ENCODE measurements at places on chromosomes 2 and 18.

GRCh38 chr2:177733-178132 lies 86.1 kb downstream of the SH3YL1 start:
- DNase-seq, result no peak

DNA sequence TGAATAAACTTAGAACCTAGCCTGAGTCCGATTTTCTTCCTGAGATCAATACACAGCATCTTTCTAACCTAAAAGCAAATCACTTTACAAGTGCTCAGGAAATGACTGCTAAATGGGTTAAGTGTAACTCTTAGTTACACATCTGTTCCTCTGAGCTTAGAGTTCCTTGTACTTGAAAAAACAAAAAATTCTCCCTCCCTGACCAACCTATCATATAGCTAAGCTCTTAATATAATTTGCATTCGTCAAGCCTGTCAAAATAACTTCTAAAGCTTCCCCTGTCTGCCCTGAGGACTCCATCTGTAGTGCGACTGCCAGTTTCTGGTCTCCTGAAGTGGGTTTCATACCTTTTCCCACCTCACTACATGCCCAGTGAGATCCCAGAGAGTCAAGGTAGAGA lies 190.4 kb downstream of the NCK2 start:
- no peak for DNase-seq

DNA sequence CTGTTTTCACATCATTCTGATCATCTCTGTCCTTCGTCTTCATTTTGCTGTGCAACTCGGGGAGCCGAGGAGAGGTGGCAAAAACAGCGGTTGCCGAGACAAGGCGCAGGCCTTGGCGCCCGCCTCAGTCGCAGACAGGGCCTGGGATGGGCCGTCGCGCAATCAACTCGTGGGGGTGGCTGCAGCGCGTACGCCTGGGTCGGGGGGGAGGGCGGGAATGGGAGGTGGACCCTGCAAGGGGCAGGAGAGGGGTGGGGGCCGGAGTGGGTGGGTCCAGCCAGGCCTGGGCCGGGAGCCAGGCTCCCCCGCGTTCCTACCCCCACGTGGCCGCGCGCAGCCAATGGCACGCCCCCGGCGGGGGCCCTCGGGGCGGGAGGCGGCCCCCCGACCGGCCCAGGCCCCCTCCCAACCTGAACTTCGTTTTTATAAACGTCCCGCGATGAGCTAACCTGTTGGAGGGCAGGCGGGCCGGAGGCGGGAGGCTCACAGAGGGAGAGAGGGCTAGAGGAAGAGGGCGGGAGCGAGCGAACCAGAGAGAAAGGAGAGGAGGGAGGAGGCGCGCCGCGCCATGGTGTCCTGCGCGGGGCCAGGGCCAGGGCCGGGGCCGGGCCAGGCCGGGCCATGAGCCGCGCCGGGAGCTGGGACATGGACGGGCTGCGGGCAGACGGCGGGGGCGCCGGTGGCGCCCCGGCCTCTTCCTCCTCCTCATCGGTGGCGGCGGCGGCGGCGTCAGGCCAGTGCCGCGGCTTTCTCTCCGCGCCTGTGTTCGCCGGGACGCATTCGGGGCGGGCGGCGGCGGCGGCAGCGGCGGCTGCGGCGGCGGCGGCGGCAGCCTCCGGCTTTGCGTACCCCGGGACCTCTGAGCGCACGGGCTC lies at the start of gene HOXD13:
TSS of gene HOXD13 (plus strand) at position 452 of the 875 bp plus-strand sequence. CDS start at position 622, 170 bp downstream.
- no peak for DNase-seq

DNA sequence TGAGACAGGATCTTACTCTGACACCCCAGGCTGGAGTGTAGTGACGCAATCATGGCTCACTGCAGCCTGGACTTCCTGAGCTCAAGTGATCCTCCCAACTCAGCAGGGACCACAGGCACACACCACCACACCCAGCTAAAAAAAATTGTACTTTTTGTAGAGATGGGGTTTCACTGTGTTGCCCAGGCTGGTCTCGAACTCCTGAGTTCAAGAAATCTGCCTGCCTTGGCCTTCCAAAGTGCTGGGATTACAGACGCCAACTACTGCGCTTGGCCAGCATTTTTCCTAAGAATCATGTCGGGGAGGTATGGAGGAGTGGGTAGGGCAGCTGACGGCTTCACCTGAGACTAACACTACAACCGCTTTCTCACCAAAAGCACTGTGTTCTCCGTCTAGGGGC lies 50.4 kb downstream of the CYP26B1 start:
- DNase-seq, result no peak

DNA sequence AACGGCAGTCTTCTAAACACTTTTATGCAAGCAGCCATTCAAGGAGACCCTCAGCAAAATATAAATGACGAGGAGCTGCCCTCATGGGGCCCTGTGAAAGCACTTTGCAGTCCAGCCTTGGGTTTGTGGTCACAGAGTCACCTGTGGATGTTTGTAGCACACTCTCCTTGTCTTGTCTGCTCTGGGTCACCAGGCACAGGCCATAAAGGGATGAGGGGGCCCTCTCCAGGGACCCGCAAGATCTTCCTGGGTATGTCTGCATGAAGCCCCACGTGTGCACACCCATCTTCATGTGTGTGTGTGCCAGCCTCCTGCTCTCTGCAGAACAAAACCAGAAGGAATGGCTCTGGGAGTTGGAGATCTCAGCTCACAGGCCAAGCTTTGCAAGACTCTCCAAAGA lies 36.2 kb downstream of the ATOH8 start:
- DNase-seq, result no peak

DNA sequence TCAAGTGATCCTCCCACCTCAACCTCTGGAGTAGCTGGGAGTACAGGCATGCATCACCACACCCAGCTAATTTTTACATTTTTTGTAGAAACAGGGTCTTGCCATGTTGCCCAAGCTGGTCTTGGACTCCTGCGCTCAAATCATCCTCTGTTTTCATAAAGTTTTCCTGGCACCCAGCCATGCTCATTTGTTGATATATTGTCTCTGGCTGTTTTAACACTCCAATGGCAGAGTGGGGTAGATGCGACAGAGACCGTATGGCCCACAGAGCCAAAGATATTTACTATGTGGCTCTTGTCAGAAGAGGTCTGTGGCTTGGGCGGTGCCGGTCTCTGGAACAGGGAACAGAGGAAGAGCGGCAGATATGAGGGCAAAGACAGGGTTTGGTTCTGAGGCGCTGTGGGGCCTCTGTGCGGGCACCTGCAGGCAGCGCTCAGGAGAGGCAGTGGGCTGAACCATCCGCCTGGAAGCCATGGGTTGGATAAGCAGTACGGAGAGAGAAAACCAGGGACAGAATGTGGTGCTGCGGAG lies 50.2 kb downstream of the CENPO start:
- no peak for DNase-seq

DNA sequence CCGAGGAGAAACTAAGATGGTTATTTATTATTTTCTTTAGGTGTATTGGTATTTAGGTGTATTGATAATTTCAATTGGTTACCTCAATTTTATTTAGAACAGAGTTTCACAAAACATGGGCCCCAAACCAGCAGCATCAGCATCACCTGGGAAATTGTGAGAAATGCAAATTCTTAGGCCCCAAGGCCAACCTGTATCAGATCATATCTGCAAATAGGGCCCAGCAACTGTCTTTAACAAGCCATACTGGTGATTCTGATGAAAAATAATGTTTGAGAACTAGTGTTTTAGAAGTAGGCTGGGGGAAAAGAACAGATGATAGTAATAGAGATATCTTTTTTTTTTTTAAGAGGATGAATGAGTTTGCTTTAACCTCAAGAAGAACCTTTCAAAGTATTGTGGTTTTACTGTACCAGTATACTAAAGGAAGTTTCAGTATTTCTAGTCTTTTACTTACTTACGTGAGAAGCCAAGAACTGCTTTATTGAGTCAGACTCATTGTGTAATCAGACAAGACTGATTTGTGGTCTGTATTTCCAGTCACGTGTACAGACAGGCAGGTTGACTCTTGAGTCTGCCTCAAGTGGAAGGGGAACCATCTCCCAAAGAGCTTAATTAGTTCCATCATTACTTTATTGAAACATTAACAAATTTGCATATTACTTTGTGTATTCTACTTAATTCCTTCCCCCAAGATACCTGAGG lies 60.4 kb upstream of the GAREM1 start:
- no peak for DNase-seq

DNA sequence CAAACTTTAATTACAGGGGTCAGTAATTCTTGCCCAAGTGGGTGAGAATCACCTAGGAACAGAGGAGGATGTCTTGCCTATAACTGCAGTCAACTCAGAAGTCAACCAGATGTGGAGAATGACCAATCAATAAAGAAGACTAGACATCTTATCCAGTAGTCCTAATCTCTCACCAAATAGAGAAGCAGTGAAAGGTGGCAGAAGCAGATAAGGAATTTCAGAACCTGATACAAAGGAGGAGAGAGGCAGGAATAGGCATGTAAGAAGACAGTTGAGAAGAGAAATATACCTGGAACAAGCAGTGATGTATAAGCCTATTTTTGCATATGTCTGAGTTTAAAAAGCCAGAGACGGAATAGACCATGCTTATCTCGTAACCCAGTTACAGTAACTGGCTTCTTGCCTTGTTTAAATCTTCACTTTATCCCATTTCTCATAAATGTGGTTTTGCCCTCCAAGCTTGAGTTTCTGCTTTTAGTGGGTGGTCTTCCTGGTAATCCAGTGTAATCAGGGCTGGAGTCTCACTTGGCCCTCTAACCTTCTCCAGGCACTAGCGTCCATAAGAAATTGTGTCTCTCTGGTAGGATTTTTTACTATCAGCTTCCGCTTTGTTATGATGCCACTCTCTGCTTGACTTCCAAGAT lies 401.0 kb downstream of the SUCLG1 start:
- DNase-seq, result no peak

DNA sequence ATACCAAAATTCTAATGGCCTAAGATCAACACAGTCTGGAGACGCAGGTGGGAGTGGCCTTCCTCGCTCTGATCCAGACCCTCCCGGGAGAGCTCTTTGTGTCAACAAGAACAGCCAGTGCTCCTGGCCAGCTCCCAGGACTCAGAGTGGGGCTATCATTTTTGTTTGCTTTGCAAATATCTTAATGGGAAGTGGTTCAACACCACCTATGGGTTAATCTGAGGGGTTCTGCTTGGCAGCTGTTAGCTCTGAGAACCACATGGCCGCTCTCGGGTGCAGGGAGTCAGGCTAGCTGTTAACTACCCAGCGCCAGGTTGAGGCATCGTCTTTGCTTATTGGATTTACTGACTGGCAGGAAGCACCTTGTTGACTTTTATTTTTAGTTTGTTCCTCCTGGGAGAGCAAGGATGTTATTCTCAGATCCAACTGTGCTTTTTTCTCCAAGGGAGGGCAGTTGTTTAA lies 184.8 kb upstream of the SP5 start:
- peak; percentile 83 for DNase-seq

- DNase-seq, result no peak
These were observed 36.0 kb downstream of the ANKRD12 start for GRCh38 chr18:9172506-9173127.

DNA sequence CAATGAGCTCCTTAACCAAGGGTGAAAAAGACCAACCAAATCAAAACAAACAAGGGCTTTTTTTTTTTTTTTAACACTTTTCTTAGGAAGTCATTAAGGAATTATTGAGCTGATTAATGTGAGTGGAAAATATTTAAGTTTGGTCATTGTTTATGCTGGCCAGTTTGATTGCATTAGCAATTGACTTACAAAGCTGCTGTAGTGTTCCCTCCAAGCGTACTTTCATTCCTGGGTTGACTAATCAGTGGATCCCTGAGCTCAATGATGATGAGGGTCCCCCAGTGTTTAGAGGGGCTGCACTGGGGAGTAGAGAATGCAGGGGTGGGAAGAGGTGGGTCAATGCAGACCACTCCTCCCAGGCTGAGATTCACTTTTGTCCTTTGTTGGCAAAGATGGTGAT lies 119.3 kb downstream of the PRKCE start:
- DNase-seq, result no peak

DNA sequence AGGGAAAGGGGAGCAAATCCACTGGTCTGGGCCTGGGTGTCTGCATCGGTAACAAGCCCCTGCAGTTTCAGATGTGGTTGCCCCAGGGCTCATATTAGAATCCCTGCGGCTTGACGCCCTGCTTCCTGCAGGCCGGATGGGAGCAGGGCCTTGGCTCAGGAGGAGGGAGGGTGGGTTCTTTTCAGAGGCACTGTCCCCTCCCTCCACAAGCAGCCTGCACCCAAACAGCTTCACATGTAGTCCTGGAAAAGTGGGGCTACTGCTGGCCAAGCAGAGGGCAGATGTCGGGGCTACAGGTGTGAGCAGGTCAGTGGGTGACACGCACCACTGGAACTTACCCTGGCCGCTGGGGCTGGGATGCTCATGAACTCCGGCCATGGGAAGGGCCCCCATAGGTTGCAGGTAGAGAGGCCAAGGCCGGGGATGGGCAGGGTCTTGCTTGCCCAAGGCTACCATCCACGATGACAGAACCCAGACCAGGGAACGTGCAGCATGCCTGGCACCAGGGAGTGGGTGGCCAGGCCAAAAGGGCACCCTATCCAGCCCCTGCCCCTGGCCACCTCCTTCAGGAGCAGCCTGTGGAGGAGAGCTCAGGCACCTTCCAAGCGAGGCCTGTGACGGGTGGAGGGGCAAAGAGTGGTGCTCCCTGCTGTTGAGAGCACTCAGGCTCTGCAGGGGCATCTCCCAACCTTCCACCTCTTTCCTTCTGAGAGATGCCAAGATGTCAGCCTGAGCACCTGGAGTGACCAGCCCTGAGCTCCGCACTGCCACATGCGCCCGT lies 16.8 kb downstream of the ARID5A start:
- DNase-seq, result no peak

DNA sequence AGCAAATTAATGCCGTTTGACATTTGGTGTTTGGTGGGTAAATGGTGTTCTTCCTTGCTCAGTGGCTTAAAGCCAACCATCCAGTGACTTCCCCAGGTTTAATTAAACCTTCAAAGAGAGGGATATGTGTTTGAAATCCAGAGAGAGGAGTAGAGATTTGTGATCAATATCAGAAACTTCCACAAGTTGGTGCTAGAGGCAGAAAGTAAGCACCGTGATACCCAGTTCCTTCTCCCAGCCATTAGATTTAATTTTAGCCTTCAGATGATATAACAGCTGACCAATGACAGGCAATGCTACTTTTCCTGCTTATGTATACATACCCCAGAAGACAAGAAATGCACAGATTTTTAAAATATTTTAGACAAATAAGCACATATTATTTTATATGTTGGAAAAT lies 398.5 kb downstream of the CDH2 start:
- no peak for DNase-seq

- DNase-seq, result no peak
These were observed 94.6 kb downstream of the PMAIP1 start for GRCh38 chr18:59994357-59994756.

DNA sequence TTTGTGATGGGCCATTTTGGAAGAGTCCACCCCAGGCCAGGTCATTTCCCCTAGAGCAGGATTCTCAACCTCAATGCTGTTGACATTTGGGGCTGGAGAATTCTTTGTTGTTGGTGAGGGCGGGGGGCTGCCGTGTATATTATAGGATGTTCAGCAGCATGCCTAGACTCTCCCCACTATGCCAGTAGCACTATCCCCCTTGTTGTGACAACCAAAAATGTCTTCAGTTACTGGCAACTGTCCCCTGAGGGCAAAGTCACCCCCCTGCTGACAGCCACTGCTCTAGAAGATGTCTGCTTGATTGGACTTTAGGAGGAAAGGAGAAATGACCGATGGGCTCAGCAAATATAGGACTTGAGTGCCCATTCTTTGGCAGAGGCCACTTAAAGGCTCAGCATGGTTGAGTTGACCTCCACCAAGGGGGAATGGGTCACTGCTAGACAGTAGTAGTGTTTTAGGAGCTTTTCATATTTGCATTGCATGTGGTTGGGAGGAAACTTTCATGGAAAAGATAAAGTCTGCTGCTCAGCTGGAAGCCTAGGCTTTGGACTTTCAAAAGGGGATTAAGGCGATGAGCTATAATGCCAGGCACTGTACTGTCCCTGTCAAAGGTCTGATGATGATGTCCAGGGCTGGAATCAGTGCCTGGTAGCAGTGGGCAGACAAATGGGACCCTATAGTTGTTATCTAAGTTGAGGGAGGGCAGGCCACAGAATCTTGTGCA lies 61.1 kb upstream of the MCFD2 start:
- DNase-seq, result no peak

Measured in uterus (tissue), 4 donors.